Activated CD4-positive, alpha-beta T cell treated with anti-CD3 and anti-CD28 coated beads, Interleukin-2, amount 50 U/mL, for 4 hours (primary cell): ENCODE measurements at places on chromosomes 6 and 20.

GRCh38 chr6:135801755-135802465, 49.6 kb upstream of the PDE7B start:
- DNase-seq: no peak

- no peak for DNase-seq
Measured at GRCh38 chr6:4655196-4656025, 120.8 kb upstream of the CDYL start.

DNA sequence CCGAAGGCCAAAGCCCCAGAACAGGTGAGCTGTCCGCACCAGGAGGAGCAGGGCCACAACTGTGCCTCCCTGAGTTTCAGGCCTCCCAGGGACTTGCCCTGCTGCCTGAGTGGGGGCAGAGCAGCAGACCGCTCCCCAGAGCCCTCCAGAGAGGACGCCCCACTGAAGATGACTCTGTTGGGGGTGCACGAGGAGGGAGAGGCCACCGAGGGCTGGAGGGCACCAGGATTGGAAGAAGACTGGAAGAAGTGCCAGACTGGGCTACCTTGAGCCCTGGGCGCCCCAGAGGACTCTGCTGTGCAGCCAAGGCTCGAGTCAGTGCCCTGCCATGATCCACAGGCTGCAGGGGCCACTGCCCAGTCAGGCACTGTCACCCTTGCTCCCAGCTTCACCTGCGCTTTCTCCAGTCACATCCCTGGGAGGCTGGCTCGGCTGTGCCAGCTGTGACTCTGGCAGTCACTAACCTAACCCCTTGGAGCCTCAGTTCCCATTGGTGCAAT, 11.3 kb downstream of the CST7 start:
- no peak for DNase-seq

GRCh38 chr6:170347975-170348374, 41.4 kb downstream of the FAM120B start:
- DNase-seq: no peak

- no peak for DNase-seq
Measured at GRCh38 chr6:163239572-163240340, 174.8 kb upstream of the QKI start.

DNA sequence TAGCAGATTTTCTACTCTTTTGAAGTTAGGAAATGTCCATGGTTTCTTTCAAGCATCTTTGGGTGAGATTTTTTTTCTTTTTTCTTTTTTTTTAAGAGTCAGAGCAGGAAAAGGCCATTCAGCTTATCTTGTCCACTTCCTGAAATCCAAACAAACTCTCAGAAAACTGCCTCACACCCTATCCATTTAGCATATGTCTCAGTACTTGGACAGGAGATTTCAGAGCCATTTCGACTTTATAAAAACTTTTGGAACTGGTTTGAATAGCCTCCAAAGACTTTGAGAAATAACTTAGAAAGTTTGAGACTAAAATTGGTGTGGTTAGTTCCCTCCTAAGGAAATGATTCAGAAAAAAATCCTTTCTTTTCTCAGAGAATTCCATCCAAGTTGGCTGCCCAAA, 125.1 kb downstream of the MYLK4 start:
- no peak for DNase-seq

DNA sequence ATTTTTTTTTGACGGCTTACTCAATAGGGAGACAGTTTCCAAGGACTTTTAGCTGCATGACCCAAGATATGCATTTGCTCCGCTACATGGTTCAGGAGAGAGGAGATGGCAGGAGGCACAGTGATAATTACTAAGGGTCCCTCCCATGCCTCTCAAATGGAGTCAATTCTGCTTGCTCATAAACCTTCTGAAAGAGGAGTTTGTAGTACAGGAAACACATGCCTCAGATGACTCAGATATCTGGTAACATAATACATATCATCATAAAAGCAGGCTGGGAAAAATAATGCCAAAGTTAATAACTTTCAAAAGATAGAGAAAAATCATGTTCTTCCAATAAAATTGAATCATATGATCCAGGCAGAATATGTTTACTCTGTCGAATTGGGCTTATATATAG, 97.6 kb upstream of the DEFB112 start:
- DNase-seq: no peak

- DNase-seq: peak; percentile 33
Measured at GRCh38 chr20:36754656-36755222, 8.8 kb upstream of the NDRG3 start.

GRCh38 chr6:2738373-2738979, 12.2 kb downstream of the MYLK4 start:
- DNase-seq: peak; percentile 34
